ENCODE measurements at places on chromosomes 2 and 18. TPM values are rescaled to one million over a fixed set of nuclear protein-coding genes. Genes with fewer than 3 reads are reported as not detected.

- peak; percentile 90 for DNase-seq
Observed at GRCh38 chr2:237012577-237013267, 73.0 kb upstream of the COPS8 start.

DNA sequence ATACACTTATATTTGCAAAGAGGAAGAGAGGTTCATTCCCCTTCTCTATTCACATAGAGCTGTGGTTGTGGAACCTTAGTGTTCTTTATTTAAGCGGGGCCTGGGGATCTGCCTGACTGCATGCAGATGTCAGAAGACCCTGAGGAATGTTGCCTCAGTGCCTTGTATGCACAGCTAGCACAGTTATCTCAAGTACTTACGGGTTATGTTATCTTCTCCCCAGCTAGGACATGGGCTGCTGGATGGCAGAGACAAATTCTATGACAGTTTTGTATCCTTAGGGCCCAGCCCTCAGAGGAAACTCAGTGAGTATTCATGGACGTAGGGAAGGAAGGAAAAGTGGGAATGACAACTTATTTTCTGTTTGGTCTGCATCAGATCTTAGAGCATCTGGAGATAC, 37.7 kb upstream of the RTN4 start:
- no peak for DNase-seq

- no peak for DNase-seq
Observed at GRCh38 chr18:48832938-48833700, 117.6 kb downstream of the SMAD7 start.

- DNase-seq = no peak
Observed at GRCh38 chr2:231942180-231942579, 16.0 kb upstream of the NPPC start.

DNA sequence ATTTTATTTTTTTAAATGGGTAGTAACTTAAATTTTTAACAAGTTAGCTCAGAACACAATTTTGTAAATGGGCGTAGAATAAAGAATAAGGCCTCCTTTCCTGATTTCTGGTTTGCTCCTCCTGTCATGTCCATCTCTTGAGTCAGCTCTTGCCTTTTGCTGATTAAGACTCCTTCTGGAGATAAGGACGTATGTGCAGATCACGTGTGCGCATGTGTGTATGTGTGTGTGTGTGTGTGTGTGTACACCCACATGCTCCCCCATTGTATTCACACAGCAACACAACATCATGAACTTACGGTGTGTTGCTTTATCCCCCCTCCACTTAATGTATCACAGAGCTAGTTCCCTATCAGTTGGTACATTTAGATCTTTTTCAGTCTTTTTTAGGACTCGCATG, 182.9 kb downstream of the PRKCE start:
- DNase-seq = no peak

DNA sequence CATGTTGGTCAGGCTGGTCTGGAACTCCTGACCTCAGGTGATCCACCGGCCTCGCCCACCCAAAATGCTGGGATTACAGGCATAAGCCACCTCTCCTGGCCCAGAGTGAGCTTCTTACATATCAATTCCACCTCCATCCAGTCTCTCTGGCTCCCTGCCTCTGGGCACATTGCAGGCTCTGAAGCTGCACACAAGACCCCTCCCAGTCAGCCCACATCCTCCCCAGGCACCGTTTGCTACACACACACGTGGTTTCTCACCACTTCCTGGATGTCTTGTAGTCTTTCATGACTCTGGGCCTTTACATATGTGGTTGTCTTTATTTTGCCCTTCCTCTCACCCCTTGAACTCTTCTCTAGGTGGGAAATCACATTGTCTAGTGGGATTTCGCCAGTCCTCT, 64.0 kb upstream of the CABLES1 start:
- no peak for DNase-seq

GRCh38 chr18:32373995-32374394, 96.7 kb downstream of the GAREM1 start:
- no peak for DNase-seq

DNA sequence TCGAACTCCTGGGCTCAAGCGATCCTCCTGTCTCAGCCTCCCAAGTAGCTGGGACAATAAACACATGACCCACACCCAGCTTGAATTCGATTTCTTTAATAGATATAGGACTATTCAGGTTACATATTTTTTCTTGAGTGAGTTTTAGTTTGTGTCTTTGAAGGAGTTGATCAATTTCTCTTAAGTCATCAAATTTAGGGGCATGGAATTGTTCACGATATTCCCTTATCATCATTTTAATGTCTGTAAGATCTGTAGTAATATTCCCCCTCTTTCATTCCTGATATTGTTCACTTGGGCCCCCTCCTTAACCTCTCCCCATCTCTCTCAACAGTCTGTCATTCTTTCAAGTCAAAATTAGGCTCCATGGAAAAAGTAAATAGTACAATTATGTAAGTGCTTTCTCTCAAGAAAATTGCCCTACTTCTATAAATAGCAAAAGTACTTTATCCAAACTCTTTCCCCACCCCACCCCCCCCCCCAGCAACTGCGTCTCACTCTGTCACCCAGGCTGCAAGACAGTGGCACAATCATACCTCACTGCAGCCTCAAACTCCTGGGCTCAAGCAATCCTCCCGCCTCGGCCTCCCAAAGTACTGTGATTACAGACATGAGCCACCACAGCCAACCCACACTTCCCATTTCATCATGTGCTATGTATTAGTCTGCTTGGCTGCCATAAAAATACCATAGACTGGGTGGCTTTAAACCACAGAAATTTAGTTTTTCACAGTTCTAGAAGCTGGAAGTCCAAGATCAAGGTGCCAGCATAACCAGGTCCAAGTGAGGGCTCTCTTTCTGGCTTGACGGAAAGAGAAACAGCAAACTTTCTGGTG, 20.1 kb downstream of the WDR33 start:
- no peak for DNase-seq

- no peak for DNase-seq
Observed at GRCh38 chr2:98161186-98161585, 74.2 kb downstream of the VWA3B start.

DNA sequence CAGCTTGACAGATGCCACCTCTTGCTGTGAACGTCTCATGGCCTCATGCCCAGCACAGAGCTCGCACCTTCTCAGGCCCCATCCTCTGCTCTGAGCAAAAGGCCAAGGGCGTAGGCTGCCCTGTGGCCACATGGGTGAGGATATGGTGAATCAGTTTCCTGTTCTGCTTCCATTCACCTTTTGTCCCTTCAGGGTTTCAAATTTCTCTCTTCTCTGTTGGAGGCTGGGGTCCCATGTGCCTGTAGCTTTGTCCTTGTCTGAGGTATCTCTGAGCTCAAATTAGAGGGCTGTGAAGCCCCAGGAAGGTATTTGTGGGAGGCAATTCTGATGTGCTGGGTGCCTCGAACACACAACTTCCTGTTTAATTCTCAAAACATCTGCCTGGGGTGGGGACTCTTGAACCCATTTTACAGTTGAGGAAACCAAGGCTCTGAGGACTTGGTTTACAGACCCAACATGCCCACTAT, 29.0 kb downstream of the ZAP70 start:
- DNase-seq = no peak

- no peak for DNase-seq
Observed at GRCh38 chr2:263774-264492, at the start of gene SH3YL1. SH3YL1 (minus strand) TSS chr2:264032; CDS start chr2:263984, 48 bp downstream.

DNA sequence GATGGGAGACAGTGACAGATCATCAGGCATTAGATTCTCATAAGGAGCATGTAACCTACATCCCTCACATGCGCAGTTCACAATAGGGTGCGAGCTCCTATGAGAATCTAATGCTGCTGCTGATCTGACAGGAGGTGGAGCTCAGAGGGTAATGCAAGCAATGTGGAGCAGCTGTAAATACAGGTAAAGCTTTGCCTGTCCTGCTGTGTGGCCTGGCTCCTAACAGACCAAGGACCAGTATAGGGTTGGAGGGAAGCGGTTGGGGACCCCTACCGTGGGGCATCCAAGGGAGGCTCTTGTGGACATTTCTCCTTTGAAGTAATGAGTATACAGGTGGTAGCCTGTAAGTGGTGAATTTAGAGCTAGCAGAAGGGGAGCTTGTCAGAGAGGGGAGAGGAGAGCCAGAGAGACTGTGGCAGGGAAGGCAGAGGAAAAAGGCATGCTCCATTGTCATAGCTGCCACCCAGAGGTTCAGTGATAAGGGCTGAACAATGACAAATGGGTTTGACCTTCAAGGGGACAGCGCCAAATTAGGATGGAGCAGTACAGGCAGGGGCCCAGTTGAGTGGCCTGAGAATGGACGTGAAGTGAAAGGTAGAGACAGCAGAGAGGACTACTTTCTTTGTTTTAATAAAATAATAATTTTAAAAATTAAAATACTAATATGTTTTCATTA, 15.2 kb upstream of the TMBIM1 start:
- DNase-seq = no peak

NDC80 gene
- 24.3 TPM for total RNA-seq

DSC1 gene
- total RNA-seq = not detected

LTBP1 gene
- 41.9 TPM for total RNA-seq

COMMD1 gene
- total RNA-seq = 42.3 TPM

CAPN14 gene
- total RNA-seq = 0.07 TPM

COQ10B gene
- total RNA-seq = 26.1 TPM

PARD3B gene
- total RNA-seq = 13.5 TPM

GKN1 gene
- total RNA-seq = not detected
